Activated CD4-positive, alpha-beta T cell treated with anti-CD3 and anti-CD28 coated beads, Interleukin-2, Interleukin-6, amounts not matched to agents 100 ng/mL and 50 ng/mL, durations not matched to agents 16 hours and 8 hours (primary cell): ENCODE measurements at places on chromosomes 3 and 15.

DNA sequence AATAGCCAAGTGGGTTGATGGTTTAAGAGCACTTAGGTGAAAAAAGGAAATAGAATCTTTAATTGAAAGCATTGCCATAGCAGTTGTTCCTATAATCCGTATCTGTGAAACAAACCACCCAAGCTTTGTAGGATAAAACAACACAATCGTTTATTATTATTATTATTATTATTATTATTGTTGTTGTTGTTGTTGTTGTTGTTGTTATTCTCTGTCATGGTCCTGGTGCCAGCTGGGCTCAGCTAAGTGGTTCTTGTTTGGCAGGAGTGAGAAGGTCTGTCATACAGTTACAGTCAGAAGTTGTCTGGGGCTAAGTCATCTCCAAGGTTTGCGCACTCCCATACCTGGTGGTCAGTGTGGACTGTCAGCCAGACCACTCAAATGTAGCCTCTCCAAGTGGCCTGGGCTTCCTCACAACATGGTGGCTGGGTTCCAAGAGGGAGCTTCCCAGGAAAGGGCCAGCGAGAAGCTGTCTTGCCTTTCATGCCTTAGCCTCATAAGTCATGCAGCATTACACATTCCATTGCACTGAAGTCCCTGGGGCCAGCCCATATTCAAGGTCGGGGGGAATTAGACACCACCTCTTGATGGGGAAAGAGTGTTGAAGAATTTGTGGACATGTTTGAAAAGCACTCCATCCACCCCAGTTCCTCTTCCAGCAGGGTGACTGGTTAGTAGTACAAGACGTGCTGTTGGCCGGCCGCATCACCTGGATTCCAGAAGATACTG, 54.3 kb upstream of the FGD5 start:
- no peak for DNase-seq

GRCh38 chr3:27085829-27086730, 283.1 kb downstream of the NEK10 start:
- DNase-seq, result no peak

GRCh38 chr3:124722589-124722988, 7.7 kb upstream of the UMPS start:
- no peak for DNase-seq

DNA sequence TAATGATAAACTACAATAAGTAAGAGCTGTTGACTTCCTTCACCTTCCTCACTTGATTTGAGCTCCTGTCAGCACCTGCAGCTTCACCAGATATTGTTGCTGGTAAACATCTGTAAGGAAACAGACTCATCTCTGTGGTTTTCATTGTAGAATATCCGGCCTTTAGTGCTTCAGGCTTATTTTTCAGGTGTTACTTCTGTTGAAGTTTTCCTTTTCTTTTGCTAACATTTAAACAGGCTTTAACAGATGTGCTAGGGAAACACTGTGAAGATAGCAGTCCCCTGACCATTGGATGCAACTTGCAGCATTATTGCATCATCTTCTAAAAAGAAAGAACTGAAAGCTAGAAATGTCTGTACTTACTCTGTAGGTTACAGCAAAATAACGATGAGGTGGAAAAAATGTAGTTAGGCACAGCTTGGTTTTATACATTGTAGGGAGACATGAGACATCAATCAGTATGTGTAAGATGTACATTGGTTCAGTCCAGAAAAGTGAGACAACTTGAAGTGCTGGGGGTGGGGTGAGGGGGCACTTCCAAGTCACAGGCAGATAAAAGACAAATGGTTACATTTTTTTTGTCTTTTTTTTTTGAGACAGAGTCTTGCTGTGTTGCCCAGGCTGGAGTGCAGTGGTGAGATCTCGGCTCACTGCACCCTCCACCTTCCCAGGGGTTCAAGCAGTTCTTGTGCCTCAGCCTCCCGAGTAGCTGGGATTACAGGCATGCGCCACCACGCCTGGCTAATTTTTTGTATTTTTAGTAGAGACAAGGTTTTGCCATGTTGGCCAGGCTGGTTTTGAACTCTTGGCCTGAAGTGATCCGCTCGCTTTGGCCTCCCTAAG, 10.2 kb downstream of the EDEM1 start:
- peak; percentile 82 for DNase-seq

DNA sequence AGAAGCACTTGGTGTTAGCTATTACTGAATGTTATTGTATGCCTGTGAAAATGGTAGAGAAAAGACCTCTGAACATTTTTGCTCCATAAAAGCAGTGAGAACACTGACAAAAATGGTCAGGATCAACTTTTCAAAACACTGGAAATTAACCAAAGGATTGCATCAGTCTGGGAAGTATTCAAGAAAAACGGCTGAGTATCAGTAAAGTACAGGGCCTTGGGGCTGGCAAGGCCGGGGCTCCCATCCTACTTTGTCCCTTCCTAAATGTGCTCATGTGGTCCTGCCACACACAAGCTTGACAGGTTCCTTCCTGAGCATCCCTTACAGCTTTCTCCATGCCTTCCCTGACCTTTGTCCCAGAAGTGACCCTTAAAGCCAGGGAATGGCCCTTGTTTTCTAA, 84.0 kb downstream of the CFAP20DC start:
- DNase-seq, result no peak

GRCh38 chr3:36729204-36730056, 34.9 kb downstream of the DCLK3 start:
- DNase-seq, result peak; percentile 39

DNA sequence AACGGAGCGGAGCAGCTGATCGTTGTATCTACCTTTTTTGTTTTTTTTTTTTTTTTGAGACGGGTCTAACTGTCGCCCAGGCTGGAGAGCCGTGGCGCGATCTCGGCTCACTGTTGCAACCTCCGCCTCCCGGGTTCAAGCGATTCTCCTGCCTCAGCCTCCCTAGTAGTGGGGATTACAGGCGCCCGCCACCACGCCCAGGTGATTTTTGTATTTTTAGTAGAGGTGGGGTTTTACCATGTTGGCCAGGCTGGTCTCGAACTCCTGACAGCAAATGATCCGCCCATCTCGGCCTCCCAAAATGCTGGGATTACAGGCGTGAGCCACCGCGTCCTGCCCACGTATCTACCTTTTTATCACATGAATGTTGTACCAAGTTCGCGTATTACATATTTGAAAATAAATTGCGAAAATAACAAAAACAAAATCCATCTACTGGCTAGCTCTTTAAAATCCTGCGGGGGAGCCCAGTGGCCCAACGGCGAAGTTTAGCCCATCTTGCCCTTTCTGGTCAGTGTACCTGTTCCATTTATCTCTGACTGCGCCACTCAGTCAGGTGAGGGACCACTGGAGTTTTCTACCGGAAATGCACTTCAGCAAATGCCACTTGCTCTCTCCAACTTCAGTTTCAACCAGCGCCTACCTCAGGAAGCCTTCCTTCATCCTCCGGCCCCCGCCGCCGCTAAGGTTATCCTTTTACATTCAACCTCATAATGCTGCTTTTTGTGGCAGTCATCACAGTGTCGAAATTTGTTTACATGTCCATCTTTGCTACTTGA, 1.2 kb upstream of the EIF3J start:
- DNase-seq, result peak; percentile 33

DNA sequence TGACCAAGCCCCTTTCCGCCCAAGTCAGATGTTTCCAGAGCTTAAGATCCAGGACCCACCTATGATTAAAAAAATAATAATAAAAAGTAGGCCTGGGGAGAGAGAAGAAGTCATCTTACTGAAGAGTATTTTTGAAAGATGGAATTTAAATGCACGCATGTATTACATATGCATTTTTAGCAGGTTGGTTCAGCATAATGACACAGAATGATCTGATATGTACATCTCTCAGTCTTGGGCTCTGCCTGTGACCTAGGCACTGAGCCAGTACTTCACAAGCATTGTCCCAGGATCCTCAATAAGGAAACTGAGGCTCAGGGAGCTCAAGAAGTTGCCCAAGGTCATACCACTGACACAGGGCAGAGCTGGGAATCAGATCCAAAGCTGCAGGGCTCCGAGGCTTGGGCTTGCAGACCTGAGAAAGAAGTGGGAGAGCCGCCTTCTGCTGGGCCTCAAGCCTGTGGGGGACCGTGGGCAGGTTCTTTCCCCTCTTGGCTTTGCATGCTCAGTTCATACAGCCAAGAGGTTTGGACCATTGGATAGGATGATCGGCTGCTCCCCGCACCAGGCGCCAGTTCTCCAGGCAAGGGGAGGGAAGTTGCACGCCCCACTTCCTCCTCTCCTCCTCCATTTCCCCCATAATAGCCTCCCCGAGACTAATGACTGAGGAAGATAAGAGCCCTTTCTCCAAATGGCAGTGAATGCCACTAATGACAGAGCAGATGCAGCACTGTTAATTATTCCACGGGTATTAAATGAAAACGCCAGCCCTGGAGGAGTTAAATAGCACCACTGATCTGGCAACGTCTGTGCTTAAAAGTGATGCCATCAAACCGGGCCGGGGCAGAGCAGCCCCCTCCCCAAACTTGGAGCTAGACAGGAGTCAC, 6.9 kb downstream of the SLC6A1 start:
- no peak for DNase-seq

DNA sequence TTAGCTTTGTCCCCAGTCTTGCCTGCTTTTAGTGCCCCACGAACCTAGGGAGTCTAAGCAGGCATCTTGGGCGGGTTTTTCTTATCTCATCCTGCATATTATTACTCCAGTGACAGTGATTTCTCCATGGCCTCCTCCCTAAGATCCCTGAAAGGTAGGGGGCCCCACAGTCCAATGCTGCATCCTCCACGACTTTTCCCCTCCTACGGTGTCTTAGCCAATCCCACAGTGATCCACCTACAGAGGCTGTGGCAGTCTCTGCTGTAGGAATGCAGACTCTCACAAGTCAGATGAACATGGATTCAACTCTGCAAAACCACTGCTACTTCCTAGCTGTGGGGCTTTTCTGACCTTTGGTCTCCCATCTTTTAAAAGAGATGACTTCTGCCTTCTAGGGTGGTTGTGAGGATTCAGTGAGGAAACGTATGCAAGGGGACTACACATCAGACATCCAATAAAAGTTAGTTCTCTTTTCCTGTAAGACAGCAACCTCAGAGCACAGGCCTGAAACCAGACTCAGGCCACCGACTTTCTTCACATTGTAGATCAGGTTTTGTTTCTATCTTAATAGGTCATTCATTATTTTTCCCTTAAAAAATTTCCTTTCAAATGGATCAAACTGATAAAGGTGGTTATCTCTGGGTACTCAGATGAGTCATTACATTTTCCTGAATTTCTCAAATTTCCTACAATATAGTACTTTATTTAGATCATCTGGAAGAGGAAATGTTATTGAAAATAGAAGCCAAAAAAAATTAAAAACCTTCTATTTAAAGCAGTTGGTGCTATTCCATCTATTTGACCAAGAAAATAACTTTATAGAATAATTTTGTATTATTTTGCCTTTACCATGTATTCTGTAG, 23.2 kb downstream of the ILDR1 start:
- DNase-seq, result no peak

DNA sequence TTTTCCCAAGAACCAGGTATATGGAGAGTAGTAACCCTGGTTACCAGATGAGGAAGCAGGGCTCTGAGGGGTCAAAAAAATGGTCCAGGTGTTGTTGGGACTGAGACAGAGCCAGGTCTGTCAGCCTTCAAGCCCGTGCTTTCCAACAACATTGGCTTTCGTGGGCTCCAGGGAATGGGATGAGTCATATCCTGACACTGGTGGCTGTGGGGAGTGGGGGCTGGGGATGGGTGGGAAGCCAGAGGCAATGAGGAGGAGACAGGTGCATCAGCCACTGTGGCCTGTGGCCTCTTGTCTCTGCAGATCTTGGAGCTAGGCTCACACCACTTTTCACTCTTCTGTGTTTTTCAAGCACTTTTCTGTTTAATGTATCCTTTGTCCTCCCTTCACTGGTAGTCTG, 38.2 kb downstream of the CORO2B start:
- DNase-seq, result no peak

DNA sequence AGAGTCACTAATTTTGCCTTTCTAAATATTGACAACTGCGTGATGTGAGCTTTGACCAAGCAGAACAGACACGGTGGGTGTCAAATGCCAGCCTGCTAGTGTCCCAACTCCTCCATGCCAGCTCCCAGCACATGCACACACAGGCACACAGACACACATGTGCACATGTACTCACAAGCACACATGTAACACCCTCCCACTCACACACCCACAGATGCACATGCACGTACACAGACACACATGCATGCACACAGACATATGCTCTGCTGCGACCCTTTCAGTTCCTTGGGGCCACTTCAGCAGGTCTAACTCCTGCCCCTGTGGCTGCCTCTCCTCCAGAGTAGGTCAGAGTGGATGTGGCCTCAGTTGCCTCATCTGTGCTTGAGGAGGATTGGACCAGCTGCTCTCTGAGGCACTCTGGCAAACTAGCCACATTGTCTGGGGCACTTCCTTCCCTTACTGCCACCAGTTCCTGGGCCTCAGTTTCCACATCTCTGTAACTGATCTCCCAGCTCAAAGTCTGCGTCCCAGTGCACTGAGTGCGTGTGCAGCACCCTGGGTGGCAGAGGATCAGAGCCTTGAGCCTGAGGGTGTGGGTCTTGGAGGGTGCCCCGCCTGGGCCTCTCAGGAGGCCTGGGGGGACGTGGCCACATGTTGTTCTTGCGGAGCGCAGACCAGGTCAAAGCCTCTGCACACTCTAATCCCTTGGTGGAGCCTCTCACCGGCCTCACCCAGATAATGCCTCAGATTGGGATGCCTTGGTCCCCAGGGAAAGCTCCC, 55.0 kb upstream of the PRR23E start:
- DNase-seq, result no peak

DNA sequence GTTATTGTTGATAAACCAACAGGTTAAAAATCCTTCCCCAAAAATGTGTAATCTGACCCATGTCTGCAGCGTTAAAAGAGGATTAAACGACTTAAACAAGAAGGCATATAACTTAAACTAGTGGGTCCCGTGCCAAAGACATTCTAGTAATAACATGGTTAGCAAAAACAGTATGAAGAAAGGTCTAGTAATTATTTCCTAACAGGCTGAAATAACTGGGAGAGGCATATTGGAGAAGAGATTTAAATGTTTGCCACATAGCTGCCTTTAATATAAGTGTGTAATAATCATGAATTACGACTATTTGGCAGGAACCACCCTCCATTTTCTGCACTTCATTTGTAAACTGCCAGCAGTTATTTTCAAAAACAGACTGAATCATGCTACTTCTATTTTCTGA, 67.7 kb upstream of the CSPG5 start:
- no peak for DNase-seq
